ENCODE measurements at places on chromosomes 7 and 10.

- peak; percentile 69 for DNase-seq
Measured at GRCh38 chr7:46478046-46478445, 557.0 kb upstream of the IGFBP3 start.

- DNase-seq = no peak
Measured at GRCh38 chr10:104301907-104302690, 33.1 kb downstream of the GSTO2 start.

DNA sequence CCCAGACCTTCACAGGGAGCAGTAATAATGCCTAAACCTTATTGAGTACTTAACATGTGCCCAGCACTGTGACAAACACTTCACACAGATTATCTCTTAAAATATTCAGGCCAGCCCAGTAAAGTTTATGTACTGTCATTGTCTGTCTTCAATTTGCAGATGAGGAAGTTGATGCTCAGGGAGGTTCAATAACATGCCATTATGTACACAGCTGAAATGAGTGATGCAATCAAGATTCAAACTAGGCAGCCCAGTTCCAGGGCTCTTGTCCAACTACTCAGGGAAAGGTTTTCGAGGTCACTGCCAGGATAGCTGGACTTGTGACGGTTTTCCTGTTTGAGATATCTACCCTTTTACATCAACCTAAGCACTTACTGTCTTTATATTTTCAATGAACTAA is 56.1 kb downstream of the AUTS2 start:
- DNase-seq = no peak

- DNase-seq = no peak
Measured at GRCh38 chr10:27982875-27983543, 15.9 kb downstream of the ODAD2 start.

- no peak for DNase-seq
Measured at GRCh38 chr10:6980353-6980752, 400.3 kb upstream of the PRKCQ start.

- no peak for DNase-seq
Measured at GRCh38 chr10:61633665-61634064, 29.1 kb upstream of the CABCOCO1 start.

DNA sequence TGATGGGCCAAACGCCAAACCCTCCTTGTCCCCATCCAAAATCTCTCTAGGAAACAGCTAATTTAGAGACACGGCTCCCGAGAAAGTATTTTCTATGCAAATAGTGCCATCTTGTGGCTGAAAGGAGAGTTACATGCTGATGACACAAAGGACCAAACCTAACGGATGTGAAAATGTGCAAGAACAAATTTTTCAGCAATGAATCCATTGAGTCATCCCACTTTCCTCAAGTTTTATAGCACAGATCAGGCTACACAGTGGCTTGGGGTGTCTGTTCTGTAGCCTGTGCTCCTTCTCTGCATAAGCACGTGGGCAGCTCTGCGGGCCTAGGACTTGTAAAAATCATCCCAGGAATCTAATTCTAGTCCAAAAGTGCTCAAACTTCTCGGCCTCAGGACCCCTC is 154.8 kb upstream of the PRR15 start:
- peak; percentile 71 for DNase-seq

DNA sequence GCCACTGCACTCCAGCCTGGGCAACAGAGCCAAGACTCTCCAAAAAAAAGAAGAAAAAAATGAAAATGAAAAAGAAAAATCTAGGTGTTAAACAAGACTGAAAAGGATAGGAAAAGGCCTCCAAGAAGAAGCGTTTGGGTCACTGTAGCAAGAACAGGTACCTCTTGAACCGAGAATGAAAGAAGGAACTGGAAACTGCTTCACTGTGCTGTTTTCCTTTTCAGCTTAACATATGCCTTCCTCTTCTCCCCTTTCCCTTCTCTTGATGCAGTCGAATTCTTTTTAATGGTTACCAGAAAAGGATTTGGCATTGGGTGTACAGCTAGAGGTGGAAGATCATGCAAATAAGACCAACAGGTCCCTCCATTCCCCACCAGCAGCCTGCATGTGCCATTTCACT is 28.1 kb downstream of the LRRC4 start:
- no peak for DNase-seq

DNA sequence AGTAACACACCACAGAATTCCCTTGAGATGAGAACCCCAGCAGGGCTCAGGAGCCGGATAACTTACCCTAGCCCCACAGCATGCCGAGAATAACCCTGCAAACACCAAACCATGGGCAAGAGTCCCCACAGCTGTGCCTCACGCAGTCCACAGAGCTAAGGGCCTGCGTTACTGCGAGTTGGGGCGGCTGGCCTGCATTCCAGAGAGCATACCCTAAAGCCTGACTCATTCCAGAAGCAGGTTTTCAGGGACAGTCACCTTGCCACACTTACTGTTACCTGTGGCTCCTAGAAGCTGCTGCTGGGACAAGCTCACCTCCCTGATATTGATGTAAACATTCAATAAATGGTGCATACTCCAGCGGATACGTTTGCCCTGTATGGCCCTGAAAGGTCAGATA is 18.6 kb downstream of the FGFR2 start:
- DNase-seq = no peak

DNA sequence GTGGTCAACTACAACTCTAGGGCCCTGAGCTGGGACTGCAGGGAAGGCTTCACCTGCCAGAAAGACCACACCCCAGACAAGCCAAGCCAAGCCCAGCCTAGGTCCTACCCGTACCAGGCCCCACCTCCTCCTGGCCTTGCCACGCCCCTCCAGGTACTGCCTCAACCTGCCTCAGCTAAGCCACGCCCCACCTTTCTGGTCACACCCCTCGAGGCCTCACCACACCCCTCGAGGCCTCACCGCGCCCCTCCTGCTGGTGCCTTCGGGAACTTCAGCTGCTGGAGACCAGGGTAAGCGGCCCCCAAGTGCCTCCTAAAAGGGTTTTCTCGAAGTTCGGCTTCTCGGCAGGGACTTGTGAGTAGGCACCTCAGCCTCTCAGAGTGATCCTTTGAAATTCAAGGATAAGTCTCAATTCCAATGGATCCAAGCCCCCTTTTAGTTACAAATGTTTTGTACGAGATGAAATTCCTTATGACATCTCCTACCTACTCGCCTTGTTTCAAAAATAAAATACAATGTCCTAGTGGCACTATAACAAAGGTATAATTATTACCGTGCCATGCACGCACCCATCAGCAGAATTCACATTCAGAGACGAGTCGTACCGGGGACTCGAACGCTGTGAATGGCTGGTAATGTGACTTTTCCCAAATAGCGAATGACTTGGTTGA is 171.2 kb downstream of the ARHGAP21 start:
- peak; percentile 25 for DNase-seq

DNA sequence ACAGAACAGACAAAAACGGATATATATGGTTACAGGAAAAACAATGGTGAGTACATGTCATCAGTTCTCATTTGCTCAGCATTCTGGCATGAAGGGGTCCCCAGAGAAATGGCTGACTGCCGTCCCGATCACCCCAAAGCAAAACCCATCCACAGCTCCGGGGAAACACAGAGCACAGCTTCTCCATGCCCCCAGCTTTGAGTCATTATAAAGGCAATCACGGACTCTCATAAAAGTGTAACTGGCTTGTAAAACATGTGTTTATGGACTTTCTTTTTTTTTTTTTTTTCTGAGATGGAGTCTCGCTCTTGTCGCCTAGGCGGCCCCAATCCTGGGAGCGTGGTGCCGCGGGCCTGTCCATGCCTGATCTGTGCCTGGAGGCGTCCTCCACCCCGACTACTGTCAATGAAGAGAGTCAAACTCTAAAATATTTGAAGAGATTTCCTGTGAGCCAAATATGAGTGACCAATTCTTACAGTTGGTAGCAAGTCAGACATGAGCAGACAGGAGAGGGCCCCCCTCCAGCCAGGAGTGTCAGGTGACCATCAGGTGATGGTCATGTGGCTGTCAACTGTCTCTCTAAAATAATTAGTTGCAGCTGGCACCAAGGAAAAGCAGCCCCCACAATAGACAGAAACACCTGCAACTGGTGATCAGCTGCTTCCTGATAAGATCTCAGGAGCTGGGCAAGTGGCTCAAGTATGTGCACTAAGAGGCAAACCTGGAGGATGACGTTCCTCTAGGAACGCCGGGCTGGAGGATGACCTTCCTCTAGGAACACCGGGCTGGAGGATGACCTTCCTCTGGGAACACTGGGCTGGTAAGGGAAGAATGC is 21.7 kb upstream of the NOM1 start:
- DNase-seq = no peak

- no peak for DNase-seq
Measured at GRCh38 chr10:91551856-91552255, 81.0 kb downstream of the PPP1R3C start.

DNA sequence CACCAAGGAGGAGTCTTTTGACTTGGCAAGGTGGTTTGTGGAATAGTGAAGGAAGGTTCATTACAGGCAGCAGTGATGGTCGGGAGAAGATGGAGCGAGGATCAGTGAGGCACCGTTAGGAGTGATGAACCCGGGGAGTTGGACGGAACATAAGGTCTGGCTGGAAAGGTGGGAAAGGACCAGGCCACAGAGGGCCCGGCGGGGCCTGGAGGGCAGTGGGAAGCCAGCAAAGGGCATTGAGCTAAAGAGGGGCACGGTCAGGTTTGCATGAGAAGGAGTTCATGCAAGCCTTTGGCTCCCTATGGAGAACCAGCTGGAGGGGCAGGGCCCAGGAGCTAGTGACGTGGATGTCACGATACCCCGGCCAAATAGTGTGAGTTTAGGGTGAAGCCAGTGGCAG is 46.2 kb upstream of the RABGEF1 start:
- DNase-seq = no peak

DNA sequence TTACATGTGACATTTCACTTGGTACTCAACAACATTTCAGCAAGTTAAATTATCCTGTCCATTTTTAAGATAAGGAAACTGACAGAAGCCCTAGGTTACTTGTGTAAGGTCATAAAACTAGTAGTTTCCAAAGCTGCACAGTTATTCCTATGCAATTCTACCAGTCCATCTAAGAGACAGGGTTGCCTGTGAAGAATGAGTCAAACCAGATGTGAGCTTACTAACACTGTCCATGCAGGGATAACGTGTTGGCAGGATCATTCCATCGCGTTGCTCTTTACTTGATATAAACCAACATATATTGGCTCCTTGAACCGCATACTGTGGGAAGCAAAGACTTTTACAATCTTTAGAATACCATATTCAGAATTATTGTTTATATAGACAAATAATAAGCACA is 280.9 kb upstream of the HGF start:
- no peak for DNase-seq
